ENCODE measurements at places on chromosomes 12 and 14. TPM values are rescaled to one million over a fixed set of nuclear protein-coding genes. Genes with fewer than 3 reads are reported as not detected.

Gene RD3L
- total RNA-seq, result not detected

Gene GPR84
- 0.44 TPM for total RNA-seq

Gene ZNF410
- 44.9 TPM for total RNA-seq

Gene AGAP2
- 2.8 TPM for total RNA-seq

Gene PRR4
- not detected for total RNA-seq

Gene TRPV4
- total RNA-seq, result 0.88 TPM

Gene CDH24
- total RNA-seq, result 1.5 TPM

Gene SERPINA12
- not detected for total RNA-seq

Gene AICDA
- total RNA-seq, result 4.8 TPM
